ENCODE measurements at places on chromosomes 16 and 17.
A peak's percentile ranks its signal among the peaks of the same experiment; 100 is the strongest.

- DNase-seq = no peak
These were observed 235.8 kb downstream of the MAP2K4 start for GRCh38 chr17:12256380-12256995.

DNA sequence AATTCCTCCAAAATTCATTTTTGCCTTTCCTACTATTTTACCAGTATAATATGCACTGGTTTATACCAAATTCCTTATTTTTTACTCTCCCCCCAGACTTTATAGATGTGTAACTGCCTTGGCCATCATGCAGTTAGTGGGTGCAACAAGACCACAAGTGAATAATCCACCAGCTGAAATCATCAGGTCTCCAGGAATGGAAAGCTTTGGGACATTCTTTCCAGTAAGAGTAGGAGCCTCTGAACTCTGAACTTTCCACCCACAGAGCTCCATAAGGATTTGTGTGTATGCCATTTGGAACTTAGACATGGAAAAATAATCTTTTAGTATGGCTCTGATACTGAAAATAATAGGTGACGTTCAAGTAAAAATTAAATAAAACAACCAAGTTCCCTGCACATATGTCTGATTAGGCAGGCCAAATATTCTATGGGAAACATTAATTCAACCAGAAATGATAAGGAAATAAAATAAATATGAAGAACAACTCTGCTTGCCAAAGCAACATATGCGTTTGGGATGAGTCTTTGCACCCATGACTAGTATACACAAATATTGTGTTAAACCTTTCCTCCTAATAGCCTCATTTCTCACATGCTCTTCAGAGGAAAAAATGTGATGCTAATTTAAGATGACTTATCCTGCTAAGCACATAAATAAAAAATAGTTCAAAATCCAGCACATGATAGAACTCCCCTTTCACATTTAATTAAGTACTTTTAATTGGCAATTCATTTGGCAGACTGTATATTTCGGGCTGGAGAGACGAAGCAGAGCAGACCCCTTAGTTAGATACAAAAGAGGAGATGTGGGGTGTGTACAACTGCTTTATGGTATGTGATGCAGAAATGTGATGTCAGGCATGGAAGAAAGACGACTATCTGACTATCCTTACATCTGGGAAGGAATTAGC lies 11.6 kb upstream of the LYRM9 start:
- DNase-seq = no peak

DNA sequence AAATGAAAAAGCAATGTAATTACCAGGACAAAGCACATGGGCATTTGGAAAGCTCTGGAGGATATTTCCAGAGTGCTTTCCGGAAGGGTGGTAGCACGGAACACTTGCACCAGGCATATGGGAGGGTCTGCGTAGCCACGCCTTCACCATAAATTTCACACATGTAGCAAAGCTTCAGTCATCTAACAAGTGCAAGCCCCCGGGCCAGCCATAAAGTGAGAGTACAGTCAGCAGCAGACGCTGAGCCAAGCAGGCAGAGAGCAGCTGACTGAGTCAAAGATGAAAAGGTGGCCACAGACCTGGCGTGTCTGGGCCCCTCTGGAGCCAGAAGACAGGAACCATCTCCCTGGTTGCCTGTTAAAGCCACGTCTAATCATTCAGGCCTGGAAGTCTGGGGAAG lies 130.6 kb downstream of the SEC14L1 start:
- DNase-seq = no peak

- DNase-seq = no peak
These were observed 1.2 kb downstream of the IL4R start for GRCh38 chr16:27314986-27315332.

GRCh38 chr17:22463110-22463850 lies 771.0 kb downstream of the KCNJ18 start:
- no peak for DNase-seq

GRCh38 chr17:60823515-60823914 lies 145.9 kb downstream of the BCAS3 start:
- no peak for DNase-seq

DNA sequence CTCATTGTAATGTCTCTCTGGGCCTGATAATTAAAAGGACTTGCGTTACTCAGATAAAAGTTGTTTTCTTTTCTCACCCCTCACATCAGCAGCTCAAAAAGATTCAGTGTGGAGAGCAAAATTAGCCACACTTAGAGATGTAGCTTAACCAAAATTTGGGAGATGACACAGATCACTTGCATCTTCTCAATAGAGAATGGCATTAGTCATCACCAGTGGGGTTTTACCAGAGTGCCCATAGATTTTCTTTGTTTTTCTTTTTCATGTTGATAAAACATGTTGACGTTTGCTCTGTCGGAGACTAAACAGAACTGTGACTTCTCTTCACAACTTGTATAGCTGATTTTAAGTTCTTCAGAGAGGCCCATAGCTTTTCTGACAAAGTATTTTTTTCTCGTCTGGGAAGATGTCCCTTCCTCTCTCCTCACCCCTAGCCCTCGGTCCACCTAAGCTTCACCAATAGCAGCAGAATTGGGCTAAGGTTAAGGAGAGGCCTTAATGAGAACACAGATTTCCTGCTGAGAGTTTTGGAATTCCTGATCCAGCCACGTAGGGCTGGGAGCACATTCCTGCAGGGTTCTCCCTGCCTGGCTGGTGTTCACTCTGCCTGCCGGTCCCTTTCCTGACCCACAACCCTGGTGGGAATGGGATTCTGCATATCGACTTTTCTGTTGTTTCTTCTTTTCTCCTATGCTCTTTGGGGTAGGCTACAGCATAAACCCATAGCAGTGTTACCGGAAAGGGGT lies 92.6 kb downstream of the CACNG3 start:
- no peak for DNase-seq

- no peak for DNase-seq
These were observed 6.4 kb downstream of the ATXN1L start for GRCh38 chr16:71852158-71852557.

DNA sequence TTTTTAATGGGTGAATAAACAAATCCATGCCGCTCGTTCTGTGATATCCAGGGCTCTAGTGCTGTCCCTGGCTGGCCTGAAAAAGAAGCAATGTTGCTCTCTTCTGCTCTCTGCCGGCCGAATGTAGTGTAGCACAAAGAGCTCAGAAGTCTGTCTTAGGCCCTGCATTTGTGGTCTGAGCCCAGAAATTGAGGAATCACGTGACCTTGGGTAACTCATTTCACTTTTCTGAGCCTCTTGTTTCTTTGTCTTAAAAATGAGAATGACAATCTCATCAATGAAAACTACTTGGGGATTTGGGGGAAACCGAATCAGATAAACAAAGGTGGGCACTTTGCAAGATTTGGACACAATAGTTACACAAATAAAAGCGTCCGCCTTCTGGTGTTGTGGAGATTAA lies 381.6 kb upstream of the ASIC2 start:
- DNase-seq = peak; percentile 10

- DNase-seq = no peak
These were observed 711 bp downstream of the ALYREF start for GRCh38 chr17:81890447-81891302.

GRCh38 chr16:29908719-29909220 lies 8.5 kb downstream of the ASPHD1 start:
- DNase-seq = no peak

- peak; percentile 26 for DNase-seq
These were observed 59.7 kb downstream of the RNF112 start for GRCh38 chr17:19470530-19471261.

DNA sequence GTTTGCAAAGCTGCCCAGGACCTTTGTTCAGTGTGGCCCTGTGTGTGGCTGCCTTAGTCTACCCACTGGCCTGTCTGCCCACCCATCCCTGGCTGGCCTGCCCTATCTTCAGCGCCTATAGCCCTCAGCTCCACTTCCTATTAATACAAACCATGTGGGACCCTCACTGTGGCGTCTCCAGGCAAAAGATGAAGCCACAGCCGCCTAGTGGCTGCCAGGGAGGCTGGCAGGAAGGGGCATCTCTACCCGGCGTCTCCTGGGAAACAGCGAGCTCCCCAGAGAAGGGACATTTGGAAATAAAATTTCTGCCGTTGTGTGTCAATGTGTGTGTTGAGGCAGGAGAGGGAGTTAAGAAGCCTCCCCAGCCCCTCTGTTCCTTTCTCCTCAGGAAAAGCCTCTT lies 31.5 kb downstream of the NEUROD2 start:
- no peak for DNase-seq

DNA sequence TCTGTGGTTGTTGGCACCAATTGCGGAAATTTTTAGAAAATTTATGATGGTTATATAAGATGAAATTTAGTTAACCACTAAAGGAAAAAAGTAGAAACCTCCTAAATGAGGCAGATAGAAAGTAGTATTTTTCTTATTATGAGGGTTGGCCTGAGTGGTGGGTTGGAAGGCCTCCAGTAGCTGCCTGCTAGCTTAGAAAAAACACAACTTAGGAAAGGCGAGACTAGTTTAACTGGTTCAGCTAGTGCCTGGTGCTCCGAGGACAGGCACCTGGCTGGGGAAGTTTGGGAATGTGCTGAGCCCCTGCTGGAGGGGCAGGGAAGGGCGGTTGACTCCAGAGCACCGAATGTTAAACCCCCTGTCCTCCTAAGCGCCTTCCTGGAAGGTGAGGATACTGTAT lies 19.9 kb downstream of the LDHD start:
- no peak for DNase-seq

Measured in thoracic aorta (tissue), 2 donors.